ELF-1 (cell line): ENCODE measurements at places on chromosomes 11 and 22.
A peak's percentile ranks its signal among the peaks of the same experiment; 100 is the strongest.

- DNase-seq, result no peak
These were observed 34.7 kb downstream of the GALNT18 start for GRCh38 chr11:11587122-11587521.

- peak; percentile 65 for DNase-seq
These were observed 42.2 kb upstream of the FAM181B start for GRCh38 chr11:82775736-82776346.

- DNase-seq, result peak; percentile 68
These were observed 4.3 kb upstream of the OSBPL5 start for GRCh38 chr11:3169255-3170043.

GRCh38 chr11:131246156-131246555 lies 124.3 kb upstream of the NTM start:
- DNase-seq, result peak; percentile 68

DNA sequence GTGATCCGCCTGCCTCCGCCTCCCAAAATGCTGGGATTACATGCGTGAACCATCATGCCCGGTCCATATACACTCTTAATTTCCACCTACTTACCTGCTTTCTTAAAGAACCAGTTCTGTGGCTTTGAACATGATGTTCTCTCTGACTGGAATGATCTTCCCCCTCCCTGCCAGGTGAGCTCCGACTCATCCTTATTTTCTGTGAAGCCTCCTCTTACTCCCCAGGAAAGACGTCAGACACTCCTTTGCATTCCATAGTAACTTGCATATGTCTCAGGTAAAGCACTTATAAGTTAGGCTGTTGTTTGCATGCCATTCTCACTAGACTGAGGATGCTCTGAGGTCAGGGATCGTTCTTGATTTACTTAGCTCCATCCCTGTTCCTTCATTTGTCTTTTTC lies 91.8 kb upstream of the RAB1B start:
- DNase-seq, result no peak

- DNase-seq, result no peak
These were observed 155.1 kb downstream of the HIPK3 start for GRCh38 chr11:33412241-33412640.

DNA sequence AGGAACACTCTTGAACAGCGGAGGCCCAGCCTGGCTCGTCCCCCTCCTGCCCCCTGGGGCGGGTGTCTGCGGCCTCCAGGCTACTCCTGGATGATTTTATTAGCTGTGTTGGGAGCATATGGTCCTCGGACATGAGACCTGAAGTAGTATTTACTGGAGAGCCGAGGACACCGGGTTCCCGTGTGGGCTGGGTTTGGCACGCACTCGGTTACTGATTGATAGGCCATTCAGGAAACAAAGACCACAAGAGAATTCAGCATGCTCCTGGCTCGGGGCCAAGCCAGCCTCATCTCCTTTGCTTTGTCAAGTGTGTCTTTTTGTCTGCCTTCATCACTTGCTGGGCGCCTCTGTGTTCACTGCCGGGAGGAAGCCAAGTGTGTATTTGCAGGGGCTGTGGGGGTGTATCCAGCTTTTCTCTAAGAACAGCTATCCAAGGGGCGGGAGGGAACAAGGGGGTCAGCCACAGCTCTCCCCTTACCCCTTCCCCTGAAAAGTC lies 9.7 kb downstream of the FXYD2 start:
- peak; percentile 69 for DNase-seq

DNA sequence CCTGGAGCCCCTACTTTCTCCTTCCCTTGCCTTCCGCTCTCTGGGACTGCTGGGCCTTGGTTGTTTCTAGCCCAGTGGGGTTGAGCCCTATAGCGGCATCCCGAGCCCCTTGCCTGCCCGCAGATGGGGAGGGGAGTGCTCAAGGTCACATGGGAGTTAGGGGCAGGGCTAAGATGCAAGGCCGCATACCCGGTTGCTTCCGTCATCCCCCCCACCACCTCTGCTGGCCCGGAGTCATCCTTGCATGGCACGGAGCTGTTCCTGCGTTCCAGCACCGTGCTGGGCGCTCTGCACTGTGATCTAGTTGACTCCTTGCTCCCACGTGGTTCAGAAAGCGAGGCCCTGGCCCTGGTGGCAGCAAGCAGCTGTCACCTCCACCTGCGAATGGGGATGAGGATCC lies 18.0 kb downstream of the FLRT1 start:
- peak; percentile 80 for DNase-seq

DNA sequence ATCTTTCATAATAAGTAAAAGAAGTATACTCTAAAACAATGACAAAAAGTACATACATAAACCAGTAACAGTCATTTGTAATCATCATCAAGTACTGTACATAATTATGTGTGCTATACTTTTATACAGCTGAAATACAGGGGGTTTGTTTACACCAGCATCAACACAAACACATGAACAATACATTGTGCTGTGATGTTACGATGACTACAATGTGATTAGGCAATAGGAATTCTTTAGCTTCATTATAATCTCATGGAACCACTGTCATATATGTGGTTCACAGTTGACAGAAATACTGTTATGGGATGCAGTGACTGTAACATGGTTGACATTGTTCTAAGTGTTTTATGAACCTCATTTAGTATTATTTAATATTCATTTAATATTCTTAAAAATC lies 914.4 kb upstream of the TENM4 start:
- DNase-seq, result no peak

DNA sequence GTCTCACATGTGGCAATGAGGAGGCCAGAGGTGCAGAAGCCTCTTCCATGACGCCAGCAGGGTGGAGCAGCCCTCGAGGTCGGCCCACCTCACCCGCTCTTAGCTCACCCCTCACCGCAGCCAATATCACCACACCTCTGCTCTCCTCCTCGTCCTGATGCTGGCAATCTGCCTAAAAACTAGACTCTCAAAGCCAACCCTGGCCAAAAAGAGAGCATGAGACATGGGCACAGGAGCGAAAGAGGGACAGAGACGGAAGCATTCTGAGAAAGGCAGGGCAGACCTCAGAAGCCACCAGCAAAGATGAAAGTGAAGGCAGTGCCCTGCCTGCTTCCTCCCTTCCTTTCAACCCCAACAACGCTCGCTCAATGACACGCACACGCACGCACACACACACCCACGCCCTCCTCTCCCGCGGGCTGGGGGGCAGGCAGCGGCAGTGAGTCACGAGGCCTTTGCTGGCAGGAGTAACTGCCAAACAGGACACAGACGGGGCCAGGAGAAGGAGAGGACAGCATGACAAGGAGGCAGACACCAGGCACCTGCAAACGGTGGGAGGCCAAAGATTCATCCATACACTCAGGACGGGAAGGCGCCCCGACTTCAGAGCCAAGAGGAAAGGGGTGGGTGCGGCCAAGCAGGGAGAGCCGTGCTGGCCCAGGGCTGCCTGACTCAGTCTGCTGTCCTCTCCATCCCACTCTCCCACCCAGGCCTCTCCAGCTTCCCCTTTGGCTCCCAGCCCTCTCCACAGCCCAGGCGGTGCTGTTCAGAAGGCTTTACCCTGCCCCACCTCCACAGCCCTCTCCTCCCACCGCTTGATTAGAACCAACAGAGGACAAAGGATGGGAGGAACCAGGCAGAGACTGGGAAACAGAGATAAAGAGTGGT lies 11.4 kb downstream of the IGSF9B start:
- DNase-seq, result peak; percentile 48

DNA sequence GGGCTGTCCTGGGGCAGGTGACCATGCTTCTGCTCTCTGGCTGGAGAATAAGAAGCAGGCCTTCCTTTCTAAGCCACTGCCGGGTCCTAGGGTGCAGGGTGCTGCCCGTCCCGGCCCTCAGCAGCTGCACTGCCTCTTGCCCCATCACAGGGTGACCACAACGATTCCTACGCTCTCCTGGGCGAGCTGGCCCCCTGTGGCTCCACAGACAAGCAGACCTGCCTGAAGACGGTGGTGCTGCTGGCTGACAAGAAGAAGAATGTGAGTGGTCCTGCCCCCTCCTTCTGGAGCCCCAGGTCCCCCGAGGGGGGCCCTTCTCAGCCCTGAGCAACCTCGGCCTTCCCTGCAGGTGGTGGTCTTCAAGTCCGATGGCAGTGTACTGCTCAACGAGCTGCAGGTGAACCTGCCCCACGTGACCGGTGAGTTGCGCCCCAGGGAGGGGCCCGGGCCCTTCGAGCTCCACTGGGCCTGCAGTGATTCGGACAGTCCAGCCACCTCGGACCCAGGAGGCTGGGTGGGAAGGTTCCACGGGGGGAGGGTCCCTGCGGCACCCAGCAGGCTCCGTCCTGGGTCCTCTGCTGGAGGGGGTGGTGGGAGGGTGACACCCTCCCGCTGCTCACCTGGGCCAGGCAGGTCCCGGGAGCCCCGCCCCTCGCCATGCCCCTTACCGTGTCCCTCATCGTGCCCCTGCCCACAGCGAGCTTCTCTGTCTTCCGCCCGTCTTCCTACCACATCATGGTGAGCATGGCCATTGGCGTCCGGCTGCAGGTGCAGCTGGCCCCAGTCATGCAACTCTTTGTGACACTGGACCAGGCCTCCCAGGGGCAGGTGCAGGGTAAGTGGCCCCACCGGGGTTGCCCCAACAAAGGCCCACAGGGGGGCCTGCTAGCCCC lies 8.3 kb downstream of the MUC2 start:
- no peak for DNase-seq

DNA sequence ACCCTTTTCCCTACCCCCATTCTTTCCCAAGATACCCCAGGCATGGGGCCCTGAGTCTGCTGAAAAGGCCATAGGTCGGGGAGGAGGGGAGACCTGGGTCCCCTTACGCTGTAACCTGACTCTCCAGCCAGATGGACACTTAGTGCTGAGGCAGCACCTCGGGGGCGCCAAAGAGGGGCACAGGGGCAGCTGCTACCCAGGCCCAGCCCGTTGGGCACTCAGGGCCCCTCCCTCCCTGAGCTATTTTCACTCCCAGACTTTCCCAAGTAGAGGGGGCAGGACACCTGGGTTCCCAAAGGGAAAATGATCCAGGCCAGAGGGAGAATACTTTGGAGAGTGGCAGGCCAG lies 933 bp downstream of the ACTN3 start:
- DNase-seq, result no peak

- peak; percentile 22 for DNase-seq
These were observed 6.4 kb downstream of the CDCA5 start for GRCh38 chr11:65077451-65077850.

GRCh38 chr11:126211236-126212088 lies at the start of the genes FAM118B and RPUSD4:
Gene FAM118B (plus strand): TSS chr11:126211782. CDS start chr11:126235002, 23,220 bp downstream.
Gene RPUSD4 (minus strand): TSS chr11:126211650. CDS start chr11:126211638, 12 bp downstream.
- peak; percentile 98 for DNase-seq

DNA sequence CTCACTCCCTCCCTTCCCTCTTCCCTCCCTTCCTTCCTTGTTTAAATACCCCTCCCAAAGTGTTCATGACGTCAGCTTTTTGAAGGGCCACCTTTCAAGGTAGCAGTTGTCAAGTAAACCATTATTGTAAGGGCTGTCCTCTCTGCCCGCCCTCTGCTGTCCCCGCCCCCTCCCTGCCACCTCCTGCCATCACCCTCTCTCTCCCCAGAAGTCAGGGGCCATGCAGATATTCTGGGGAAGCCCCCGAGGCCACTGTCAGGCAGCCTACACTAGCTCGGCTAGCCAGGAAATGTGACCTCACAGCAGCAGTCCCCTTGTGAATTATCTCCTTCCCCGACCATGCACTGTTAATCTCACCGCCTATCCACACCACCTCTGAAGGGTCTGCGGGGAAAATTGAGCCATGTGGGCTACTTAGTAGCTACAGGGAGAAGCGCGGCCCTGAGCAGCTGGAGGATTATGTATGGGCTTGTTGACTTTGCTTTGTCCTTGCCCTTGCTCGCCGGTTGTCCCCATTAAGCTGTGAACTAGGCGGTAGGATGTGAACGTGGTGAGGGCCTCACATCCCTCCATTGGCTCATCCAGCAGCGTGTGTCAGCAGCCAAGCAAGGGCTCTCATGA lies 42.1 kb upstream of the ATXN10 start:
- peak; percentile 66 for DNase-seq

DNA sequence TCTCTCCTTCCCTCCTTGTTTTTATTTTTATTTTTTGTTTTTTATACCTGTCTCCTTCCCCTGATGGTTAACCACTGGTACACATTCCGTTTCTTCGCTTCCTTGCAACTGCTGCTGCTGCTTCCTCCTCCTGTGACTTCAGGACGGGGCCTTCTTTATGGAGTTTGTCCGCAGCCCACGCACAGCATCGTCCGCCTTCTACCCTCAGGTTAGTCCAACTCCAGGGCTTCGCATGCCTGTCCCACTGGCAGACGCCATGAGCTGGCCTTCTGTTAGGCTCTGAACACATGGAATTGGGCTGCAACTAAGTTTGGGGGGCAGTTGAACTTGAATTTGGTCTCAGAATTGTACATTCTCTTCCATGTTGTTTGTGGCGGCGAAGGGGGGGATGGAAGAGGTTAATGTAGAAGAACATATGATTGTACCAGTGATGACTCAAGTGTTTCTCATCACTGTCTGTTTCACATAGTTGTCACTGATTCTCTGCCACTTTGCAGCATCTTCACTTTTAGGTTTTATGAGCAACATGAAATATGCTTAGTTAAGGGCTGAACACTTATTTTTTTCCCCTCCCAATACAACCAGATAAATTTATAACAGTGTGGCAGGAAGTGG lies 83.0 kb upstream of the YWHAH start:
- no peak for DNase-seq

DNA sequence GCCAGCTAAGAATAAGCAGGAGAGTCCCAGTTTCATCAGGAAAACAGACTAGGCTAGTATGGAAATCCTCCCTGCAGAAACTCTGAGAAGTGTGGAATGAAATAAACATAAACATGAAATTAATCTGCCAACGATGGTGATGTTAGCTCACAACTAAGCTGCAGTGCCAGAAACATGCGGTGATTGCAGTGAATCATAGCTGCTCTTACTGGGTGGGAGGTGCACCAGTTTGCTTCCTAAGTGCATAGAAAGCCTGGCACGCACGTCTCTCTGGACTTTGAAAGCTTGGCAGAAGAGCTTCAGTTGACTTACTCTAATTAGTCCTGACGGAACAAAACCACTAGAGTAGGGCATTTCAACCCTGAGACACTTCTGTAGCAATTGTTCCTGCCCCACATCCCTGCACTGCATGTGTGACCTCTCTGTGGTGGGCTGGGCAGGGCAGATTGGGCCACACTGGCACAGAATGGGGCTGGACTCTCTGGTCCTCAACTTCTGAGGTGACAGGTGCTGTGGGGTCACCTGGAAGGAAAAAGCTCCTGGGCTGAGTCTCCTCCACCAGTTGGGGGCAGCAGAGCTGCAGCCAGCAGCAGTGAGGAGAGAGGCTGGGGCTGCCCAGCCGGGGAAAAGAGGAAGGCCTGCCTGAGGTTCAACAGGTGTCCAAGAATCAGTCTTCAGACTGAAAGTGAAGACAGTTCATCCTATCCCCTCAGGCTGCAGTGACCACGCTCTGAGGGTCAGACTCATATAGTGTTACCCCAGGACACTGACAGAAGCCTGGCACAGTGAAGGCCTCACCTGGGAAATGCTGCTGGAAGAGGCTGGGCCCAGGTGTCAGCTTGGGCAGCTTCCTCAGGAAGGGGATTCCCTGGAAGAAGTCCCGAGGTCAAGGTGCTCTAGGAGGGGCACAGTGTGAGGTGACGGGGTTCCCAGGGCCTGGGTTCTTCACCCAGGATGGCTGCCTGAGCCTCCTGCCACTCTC lies 40.5 kb downstream of the GGTLC2 start:
- DNase-seq, result peak; percentile 60
